ENCODE measurements at places on chromosomes 3 and 15.

- no peak for DNase-seq
Observed at GRCh38 chr3:29936054-29936453, 655.2 kb downstream of the RBMS3 start.

DNA sequence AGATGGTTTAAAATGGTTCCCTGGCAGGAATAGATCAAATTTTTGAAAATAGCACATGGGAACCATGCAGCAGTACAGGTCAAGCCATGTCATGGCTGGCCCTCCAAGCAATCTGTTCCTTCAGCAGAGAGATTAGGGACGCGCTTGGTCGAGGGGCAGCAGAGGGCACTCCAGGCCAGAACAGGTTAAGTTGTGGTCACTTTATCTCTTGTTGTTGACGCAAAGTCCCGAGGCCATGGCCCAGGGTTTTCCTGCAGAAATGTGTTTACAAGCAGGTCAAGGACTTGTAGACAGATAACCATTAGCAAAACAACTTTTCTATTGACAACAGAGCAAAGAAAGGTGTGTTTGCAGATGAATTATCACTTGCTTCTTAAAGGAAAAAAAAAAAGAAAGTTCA, 570.0 kb upstream of the NR2F2 start:
- DNase-seq = no peak

- no peak for DNase-seq
Observed at GRCh38 chr3:155320934-155321333, 27.5 kb upstream of the STRIT1 start.

DNA sequence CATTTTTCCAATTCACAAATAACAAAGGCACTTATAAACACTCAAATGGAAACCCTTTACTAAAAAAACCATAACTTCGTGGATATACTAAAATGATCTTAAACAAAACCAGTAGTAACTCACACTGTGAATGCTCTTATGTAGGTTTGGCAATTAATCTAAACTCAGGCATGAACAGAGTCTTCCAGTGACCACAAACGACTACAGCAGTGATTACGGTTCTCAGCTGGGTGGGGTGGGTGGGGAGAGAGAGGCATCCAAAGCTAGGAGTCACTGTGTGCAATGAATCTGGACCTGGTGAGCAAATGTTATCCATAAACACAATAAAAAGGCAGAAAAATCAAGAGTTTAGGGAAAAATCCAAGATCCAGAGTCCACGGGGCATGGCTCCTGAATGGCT, 21.3 kb downstream of the SLC12A8 start:
- DNase-seq = no peak

DNA sequence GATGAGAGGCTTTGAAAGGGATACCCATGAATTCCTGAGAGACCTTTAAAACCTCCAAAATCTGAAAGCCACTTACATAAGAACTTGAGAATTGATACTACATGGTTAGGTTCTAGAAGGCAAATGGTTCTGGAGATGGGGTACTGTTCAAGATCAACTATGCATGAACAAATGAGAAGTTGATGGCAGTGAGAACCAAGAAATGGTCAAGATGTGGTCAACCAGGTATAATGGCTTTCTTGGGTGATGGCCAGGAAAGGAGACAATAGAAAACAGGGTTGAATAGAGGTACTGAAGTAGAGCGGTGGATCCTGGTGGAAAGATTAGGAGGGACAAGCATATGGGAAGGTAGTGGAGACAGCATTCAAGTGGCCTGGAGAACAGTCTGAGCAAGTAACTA, 200.4 kb downstream of the RBMS3 start:
- DNase-seq = no peak

DNA sequence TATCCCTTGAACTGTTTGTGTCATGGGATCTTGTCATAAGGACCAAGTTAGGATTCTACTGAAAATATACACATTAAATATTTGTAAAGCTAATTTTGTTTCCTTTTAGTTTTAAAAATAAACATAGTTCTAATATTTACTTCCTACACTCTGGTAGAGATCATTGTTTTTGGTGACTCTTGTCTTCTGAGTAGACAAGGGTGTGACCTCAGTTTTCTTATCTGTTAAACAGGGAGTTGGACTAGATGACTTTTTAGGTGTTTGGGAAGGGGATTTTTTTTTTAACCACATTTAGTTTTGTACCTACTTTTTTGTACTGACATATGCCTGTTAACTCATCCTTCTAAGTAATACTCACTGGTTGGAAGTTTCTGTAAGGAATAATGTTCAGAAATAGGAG, 30.8 kb downstream of the PLS1 start:
- no peak for DNase-seq

- no peak for DNase-seq
Observed at GRCh38 chr3:46438831-46439230, 25.9 kb downstream of the LTF start.

DNA sequence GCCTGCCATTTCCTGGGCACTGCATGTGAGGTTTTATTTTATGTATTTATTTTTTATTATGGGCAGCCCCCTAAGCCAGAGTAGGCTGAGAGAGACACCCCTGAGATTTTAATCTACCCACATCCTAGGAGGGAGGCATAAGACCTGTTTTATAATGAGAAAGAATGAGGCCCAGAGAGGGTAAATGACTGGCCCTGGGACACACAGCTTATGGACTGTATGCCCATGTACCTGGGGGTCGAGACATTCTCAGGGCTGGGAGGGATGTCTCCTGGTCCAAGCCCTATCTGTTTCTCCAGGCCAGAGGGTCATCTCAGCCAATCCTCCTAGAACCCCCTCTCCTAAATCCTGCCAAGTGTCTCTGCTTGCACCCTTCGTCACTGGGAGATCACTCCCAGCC, 6.1 kb downstream of the PLXND1 start:
- DNase-seq = no peak

- DNase-seq = no peak
Observed at GRCh38 chr3:16181361-16181760, 6.9 kb downstream of the GALNT15 start.

DNA sequence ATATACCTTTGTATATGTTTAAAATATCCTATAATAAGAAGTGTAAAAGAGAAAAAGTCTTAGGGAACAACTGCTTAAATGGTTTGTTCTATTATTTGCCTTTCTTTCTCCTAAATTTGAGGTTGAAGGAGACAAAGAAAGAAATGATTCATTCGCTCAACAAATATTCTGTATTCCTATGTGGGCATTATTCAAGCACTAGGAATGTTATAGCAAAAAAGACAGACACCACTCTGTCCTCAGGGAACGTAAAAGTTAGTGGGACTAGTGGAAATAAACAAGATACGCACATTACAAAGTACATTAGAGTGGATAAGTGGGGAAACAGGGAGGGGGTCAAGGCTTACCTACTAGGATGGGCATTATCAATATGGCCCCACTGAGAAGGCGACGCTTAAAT, 332.2 kb downstream of the LPP start:
- no peak for DNase-seq
